A549 treated with DMSO at 1 μM for 4 hours (cell line): ENCODE measurements at places on chromosomes 16 and 17. TPM values are rescaled to one million over a fixed set of nuclear protein-coding genes. Genes with fewer than 3 reads are reported as not detected.

The GAS7 gene
- 0.43 to 0.99 TPM (median 0.52 TPM) in 5 replicates for total RNA-seq

The KRT40 gene
- total RNA-seq, result not detected in 5 replicates

The DHRS7C gene
- total RNA-seq, result not detected in 5 replicates

The NACA2 gene
- not detected in 5 replicates for total RNA-seq

The ERN2 gene
- not detected in 5 replicates for total RNA-seq

The PSKH1 gene
- total RNA-seq, result 12.7 to 20.2 TPM (median 14.9 TPM) in 5 replicates

The IGSF6 gene
- total RNA-seq, result not detected in 5 replicates

The CDH16 gene
- total RNA-seq, result 0.15 to 0.26 TPM (median 0.16 TPM) in 5 replicates

The BICDL2 gene
- total RNA-seq, result not detected in 5 replicates

The HOXB13 gene
- total RNA-seq, result 1.7 to 2.7 TPM (median 2.3 TPM) in 5 replicates
